ENCODE measurements at places on chromosomes 11 and 22. TPM values are rescaled to one million over a fixed set of nuclear protein-coding genes. Genes with fewer than 3 reads are reported as not detected.

Gene TRIM49
- total RNA-seq: not detected

Gene KREMEN1
- total RNA-seq: 52.1 TPM

Gene TNNT3
- 41.5 TPM for total RNA-seq

Gene VPS37C
- total RNA-seq: 19.6 TPM

Gene SLC22A6
- total RNA-seq: not detected

Gene MMP3
- not detected for total RNA-seq

Gene PDE2A
- 28.8 TPM for total RNA-seq

Gene GPHA2
- total RNA-seq: not detected

Gene NRGN
- 6.4 TPM for total RNA-seq

Gene LDHAL6A
- total RNA-seq: not detected

Gene CASP5
- not detected for total RNA-seq

Gene PATE2
- total RNA-seq: not detected

Gene APOA5
- not detected for total RNA-seq

Gene FAM83F
- 2.3 TPM for total RNA-seq

Gene OR4A16
- not detected for total RNA-seq

Gene PKDREJ
- total RNA-seq: 0.11 TPM

Gene GRAP2
- 1.2 TPM for total RNA-seq

Gene FOLH1
- total RNA-seq: 0.59 TPM

Gene FGF19
- total RNA-seq: not detected

Gene ANGPTL5
- 1.9 TPM for total RNA-seq

Gene CRYBB3
- total RNA-seq: not detected

Gene SMIM35
- total RNA-seq: not detected

Gene GPR83
- total RNA-seq: not detected

Gene DGAT2
- total RNA-seq: 10.3 TPM

Gene CCDC116
- total RNA-seq: 0.43 TPM

Gene OR5L2
- total RNA-seq: not detected

Gene ALDH3B2
- total RNA-seq: not detected

Gene MMP20
- total RNA-seq: not detected

Gene NTM
- 3.4 TPM for total RNA-seq

Gene JHY
- total RNA-seq: 1.3 TPM

Gene POU2AF1
- total RNA-seq: 0.13 TPM

Gene CNGA4
- not detected for total RNA-seq

Gene SCGB1D4
- total RNA-seq: not detected

Gene B3GAT1
- total RNA-seq: 0.27 TPM

Gene CHRM1
- not detected for total RNA-seq

Gene RGL4
- total RNA-seq: 0.24 TPM

Gene MS4A5
- not detected for total RNA-seq

Gene SOX6
- 34.6 TPM for total RNA-seq

Gene HBE1
- total RNA-seq: not detected

Gene MS4A15
- not detected for total RNA-seq

Gene C11orf86
- not detected for total RNA-seq

Gene GP1BB
- total RNA-seq: 5.5 TPM

Measured in cardiac septum (tissue), 1 donor.